ENCODE measurements at places on chromosomes 2 and 18.

GRCh38 chr2:120771111-120771780 lies 35.6 kb downstream of the GLI2 start:
- DNase-seq, result no peak

- DNase-seq, result no peak
Observed at GRCh38 chr18:46260016-46260878, 156.1 kb downstream of the HAUS1 start.

- DNase-seq, result no peak
Observed at GRCh38 chr2:234438305-234438977, 58.4 kb downstream of the ARL4C start.

DNA sequence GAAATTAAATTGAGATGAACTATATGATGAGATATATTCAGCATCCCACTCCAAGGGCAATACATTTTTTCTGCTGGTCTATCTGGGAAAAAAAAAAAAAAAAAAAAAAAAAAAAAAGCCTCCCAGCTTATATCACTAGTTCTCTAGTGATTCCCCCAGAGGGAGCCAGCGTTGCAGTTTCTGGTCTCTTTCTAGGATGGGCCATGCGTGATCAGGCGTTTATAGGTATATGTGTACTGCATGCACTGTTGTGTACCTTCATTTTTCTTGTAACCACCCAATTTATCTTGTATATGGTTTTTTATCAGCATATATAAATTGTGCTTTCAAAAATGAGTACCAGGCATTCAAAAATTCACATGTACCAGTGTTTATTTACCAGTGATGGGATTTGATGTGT lies 35.1 kb downstream of the DCDC2C start:
- no peak for DNase-seq

- no peak for DNase-seq
Observed at GRCh38 chr2:50783111-50783510, 248.8 kb downstream of the NRXN1 start.

DNA sequence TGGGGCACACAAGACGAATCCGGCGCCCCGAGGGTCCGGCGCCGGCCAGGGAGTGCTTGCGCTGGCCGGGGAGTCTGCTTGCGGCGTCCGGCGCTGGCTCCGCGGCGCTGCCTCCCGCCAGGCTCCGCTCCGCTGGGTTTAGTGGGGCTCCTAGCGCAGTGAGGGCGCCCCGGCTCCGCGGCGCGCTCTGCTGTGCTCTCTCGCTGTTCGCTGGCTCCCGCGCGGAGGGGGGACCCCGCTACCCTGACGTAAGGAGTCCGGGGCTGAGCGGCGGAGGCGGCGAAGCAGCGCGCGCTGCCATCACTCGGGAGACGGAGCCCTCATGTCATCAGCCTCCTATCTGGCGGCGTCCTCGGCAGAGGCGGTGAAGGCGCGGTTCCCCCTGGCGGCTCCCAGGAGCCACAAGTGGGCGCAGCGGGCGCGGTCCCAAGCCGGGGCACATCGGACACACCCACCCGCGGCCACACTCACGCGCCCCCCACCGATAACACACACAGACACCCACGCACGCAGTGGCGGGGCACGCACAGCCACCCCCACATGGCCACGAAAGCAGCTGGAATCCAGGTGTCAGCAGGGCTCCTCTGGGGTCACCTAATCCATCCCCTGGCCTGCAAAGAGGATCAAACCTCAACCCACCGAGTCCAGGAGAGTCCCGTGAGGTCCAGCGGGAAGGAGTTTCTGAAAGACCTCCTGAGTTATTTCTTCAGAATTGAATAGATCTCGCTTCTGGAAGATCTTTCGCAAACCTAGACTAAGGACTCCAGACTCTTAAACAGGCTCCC lies at the start of gene C1QL2:
C1QL2 (minus strand) TSS at position 189 of the 785 bp plus-strand sequence. CDS start 482 bp downstream, outside the sequence.
- DNase-seq, result no peak

DNA sequence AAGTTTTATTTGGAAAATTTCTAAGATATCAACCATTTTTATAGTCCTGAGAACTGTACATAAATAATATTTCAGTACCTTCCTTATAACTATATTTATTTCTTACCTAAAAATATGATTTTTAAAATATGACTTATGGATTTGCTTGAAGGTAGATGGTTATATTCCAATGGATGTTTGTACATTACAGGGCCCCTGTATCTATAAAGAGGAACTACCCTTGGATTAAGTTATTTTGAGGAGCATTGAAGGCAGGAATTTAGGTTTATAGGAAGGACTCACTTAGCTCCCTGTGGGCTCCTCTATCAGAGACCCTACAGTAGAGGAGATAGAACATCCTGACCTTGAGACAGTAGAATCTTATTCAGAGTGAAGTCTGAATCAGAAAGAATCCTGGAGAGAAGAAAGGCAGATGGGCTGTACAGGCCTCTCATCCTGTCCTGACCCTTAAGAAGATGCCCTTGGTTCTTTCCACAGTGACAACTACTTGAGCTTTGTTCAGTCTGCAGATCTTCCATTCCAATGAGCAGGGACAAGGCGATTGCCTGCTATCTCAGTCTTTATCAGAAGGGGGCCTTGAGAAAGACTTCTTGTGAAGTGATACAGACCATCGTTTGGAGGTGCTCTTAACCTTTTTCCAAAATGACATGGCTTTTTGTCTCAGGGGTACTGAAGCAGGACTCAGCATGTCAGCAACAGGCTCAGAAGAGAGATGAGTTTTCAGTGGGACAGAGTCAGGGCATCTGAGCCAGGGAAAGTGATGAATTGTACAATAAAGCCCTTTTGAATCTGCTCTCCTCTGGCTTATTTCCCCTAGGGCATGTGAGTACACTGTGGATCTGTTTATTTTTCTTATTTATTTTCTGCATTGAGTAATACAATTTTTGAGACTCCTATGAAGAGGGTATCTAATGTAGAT lies 20.9 kb downstream of the OXER1 start:
- no peak for DNase-seq

- DNase-seq, result no peak
Observed at GRCh38 chr2:163191372-163191771, 352.8 kb upstream of the KCNH7 start.

GRCh38 chr2:171309455-171310286 lies 124.1 kb downstream of the METTL8 start:
- no peak for DNase-seq

- DNase-seq, result no peak
Observed at GRCh38 chr2:2516386-2516785, 185.3 kb upstream of the MYT1L start.

DNA sequence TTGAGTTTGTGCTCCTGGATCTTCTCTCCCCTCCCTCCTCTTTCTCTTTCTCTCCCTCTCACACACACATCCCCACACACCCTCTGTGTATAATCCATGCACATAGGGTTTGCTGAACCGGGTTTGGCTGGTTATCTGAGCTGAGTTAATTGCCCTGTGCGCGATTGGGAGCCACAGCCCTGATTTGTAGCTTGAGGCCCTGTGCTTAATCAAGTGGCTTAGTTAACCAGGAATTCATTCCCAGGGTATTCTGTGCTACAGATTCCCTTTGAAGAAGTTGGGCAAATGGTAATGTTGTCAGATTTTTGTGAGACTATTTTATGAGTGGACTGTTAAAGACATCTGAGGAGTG lies 6.2 kb downstream of the PARD3B start:
- DNase-seq, result no peak

- no peak for DNase-seq
Observed at GRCh38 chr2:15608392-15608761, 16.7 kb downstream of the DDX1 start.

GRCh38 chr2:44902217-44903137 lies 39.0 kb upstream of the SIX3 start:
- DNase-seq, result no peak

DNA sequence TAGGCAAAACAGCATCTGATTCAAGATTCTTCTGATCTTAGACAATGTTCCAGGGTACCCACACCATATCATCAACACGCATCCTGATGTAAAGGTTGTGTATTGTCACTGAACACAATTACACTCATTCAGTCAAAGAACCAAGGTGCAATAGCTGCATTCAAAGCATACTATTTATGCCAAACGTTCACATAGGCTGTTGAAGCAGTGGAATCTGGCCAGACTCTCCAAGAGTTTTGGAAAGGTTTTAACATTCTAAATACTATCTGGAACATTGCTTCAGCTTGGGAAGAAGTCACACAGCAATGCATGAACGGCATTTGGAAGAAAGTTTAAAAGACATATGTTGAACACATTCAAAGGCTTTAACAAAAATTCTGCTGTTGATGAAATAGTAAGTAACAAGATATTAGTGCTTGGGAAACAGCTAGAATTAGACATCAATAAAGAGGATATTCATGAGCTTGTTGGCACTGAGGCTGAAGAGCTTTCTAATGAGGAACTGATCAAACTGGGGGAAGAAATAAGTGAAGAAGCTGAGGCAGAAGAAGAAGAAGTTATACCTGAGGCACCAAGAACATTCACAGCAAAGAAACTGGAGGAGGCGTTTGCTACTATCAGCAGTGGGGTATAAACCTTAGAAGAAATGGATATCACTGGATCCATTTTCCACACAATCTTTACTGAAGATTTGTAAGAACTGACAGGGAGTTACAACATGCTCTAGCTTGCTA lies 47.6 kb upstream of the MSH6 start:
- no peak for DNase-seq

GRCh38 chr18:24065906-24066305 lies 51.4 kb downstream of the TTC39C start:
- DNase-seq, result no peak

- no peak for DNase-seq
Observed at GRCh38 chr2:231665245-231666170, 42.8 kb upstream of the PTMA start.

DNA sequence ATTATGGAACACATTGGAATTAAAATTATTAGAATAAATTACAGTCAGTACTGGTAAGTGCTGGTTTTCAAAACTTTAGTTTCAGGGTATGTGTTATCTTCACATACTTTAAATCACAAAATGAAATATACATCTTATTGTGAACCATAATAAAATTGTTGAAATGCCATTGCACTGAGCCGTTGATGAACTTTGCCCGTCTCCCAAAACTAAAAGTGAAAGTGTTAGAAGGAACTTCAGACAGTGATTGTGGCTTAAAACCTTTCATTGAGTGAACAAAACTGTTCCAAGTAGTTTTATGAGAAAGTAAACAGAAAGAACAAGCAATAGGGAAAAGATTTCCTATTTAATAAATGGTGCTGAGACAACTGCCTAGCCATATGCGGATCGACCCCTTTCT lies 811.6 kb downstream of the PLCL1 start:
- no peak for DNase-seq

DNA sequence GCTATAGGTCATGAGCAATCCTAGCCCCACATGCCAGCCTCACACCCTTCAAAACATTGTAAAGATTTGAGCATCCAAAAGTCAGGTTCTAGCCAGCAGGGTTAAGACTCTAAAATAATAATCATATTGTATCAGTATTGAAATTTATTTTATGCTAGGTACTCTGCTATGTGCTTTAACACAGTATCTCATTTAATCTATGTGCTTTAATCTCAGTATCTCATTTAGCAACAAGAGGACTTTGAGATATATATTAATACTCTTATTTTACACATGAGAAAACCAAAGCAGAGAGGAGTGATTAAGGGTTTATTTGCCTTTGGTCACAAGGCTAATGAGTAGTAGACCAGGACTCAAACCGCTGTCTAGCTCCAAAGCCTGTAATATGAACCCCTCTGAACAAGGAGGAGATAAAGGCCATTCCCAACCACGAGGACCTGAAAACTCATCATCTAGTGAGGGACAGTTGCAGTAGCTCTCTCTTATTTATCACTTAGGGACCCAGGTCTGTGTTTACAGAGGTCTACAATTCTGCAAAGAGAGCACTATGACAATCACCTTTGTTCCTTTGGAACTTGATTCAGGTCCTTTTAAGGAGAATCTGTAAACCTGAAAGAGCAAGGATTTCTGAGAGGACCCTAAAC lies 116.5 kb upstream of the SERTAD2 start:
- no peak for DNase-seq

GRCh38 chr2:96393989-96394761 lies 58.6 kb downstream of the NCAPH start:
- DNase-seq, result no peak

DNA sequence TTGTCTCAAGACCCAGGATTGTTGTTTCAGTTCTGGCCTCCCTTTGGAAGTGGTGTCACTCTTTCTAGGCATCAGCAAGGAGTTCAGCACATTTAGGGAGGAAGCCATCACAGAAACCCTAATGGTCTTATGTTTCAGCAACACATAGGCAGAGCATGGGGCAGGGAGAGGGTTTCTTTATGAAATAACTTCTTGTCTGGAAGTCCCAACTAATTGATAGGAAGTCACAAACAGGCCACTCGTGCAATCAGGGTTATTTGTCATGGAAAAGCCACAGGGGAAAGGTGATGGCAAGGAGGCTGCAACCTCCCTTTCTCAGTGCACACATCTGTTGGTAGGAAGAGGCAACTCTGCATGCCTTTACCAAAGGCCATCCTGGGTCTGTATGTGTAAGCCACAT lies 103.0 kb downstream of the BCL11A start:
- DNase-seq, result no peak

DNA sequence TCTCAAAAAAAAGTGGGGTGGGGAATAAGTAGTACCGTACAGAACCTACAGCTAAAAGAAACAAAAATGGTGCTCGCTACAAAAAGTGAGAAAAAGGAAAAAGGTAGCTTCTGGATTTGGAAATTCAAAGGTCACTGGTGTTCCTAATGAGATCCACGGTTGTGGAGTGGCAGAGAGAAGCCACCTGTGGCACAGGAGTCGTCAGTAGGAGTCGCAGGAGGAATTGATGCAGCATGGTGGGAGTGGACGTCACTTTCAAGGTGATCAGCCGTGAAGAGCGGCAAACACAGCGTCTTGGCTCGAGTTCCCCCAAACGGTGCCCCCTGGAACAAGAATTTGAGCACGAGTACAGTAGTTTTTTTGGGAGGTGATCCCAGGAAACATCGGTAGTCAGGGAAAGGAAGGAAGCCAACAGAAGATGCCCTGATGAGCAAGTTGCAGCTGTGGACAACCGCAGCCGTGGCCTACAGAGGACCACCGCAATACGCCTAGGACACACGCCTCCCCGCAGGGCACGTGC lies 1.4 kb upstream of the TTL start:
- DNase-seq, result no peak
